ENCODE measurements at places on chromosomes 6 and 20. TPM values are rescaled to one million over a fixed set of nuclear protein-coding genes. Genes with fewer than 3 reads are reported as not detected.

The TFAP2B gene
- total RNA-seq = not detected

DNA sequence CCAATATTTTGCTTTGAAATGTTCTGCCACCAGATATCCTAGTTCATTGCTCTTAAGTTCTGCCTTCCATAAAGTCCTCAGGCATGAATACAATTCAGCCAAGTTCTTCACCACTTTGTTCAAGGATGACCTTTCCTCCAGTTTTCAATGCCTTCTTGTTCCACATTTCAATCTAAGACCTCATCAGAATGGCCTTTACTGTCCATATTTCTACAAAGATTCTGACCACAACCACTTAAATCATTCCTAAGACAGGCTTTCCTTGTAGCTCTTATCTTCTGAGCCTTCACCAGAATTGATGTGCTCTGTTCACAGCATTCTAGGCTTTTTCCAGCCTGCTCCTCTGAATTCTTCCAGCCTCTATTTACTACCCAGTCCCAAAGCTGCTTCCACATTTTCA is 319.0 kb downstream of the HACE1 start:
- no peak overlapping the region for H3K27ac ChIP-seq
- H3K27me3 ChIP-seq = no peaks in the 10 kb centered on the region
- H3K4me1 ChIP-seq = peaks cover 2% of the 10 kb centered on the region
- H3K36me3 ChIP-seq = no peaks in the 10 kb centered on the region
- H3K4me3 ChIP-seq = no peak overlapping the region

The DACT2 gene
- 0.23 TPM for total RNA-seq

DNA sequence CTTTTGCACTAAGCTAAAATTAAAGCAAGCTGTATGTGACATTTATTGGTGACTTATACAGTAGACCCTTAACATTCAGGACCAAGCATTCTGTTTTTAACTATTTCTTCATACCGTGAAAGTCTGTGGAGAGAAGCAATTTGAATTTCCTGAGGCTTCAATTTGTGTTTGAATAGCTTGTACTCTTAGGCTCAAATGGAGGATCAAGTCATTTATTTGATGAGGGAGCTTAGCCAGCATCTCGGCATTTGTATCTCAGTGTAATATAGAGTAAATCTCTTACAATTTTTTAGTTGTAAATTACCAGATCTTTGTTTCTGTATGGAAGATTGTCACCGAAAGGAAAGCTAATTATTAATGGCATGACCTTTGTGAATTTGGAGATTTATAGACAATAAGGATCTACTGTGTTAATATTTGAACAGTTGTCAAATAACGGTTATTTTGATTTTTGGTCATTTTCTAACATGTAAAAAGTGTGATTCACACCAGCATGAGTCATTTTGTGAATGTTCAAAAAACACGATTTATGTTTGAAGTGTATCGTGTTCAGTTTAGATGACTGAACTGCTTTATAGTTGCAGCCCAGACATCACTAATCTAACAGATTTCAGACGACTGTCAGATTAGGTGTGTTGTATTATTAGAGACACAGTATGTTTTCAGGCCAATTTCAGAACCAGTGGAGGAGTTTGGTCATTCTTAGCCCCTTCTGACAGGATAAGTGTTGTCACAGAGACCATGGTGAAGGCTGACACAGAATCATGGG is 332.9 kb downstream of the CDKAL1 start:
- no peaks in the 10 kb centered on the region for H3K27me3 ChIP-seq
- no peak overlapping the region for H3K27ac ChIP-seq

- H3K4me1 ChIP-seq = peaks cover 7% of the 10 kb centered on the region
- DNase-seq = no peak
- no peaks in the 10 kb centered on the region for H3K36me3 ChIP-seq
- no peak overlapping the region for H3K4me3 ChIP-seq
- H3K27ac ChIP-seq = no peak overlapping the region
Measured at GRCh38 chr6:22668717-22669116, 99.4 kb downstream of the HDGFL1 start.

DNA sequence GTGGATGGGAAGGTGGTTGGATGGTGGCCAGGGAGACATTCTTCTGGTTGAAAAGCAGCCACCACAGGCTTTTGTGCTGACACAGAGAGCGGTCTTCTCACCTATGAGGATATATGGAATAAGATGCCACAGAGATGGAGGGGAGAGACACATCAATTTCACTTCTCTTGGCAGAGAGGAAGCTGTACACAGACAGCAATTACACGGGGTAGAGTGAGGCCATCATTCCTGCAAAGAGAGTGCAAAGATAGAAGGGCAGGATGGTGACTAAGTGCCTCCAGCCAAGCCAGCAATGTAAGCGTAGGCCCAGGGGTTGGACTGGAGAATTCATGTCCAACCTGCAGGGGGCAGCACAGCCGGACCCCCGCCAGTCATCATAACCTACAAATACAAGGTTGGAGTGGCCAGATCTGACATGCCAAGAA is 56.4 kb downstream of the NRN1 start:
- DNase-seq = peak; percentile 61
- no peaks in the 10 kb centered on the region for H3K27me3 ChIP-seq
- H3K4me1 ChIP-seq = no peaks in the 10 kb centered on the region
- H3K4me3 ChIP-seq = no peak overlapping the region
- no peak overlapping the region for H3K27ac ChIP-seq

The CD24 gene
- 796 TPM for total RNA-seq

- peaks cover 2% of the 10 kb centered on the region for H3K27me3 ChIP-seq
- H3K27ac ChIP-seq = no peak overlapping the region
- H3K36me3 ChIP-seq = no peaks in the 10 kb centered on the region
- DNase-seq = peak; percentile 79
- H3K4me3 ChIP-seq = peak overlapping the region; percentile 22
Measured at GRCh38 chr20:36835453-36836198, 40.3 kb upstream of the TLDC2 start.

The CAP2 gene
- total RNA-seq = 4.4 TPM

The PNLDC1 gene
- total RNA-seq = not detected

The BPIFB1 gene
- not detected for total RNA-seq

The UNC93A gene
- total RNA-seq = not detected

DNA sequence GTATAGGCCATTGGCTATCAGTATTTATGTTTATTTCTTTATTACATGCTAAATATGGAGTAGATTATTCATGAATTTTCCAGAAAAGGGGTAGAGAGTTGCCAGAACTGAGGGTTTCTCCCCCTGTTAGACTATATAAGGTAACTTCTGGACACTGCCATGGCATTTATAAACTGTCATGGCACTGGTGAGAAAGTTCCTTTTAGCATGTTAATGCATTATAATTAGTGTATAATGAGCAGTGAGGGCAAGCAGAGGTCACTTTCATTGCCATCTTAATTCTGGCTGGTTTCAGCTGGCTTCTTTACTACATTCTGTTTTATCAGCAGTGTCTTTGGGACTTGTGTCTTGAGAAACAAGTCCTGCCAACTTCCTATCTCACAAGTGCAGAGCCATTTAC is 220.0 kb upstream of the CNR1 start:
- DNase-seq = no peak
- no peak overlapping the region for H3K4me3 ChIP-seq
- no peaks in the 10 kb centered on the region for H3K4me1 ChIP-seq
- H3K27me3 ChIP-seq = no peaks in the 10 kb centered on the region
- H3K27ac ChIP-seq = no peak overlapping the region
- no peaks in the 10 kb centered on the region for H3K36me3 ChIP-seq
